Activated effector memory CD4-positive, alpha-beta T cell treated with anti-CD3 and anti-CD28 coated beads, Interleukin-2, amount 50 U/mL, for 16 hours (primary cell): ENCODE measurements at places on chromosomes 7 and 10.

DNA sequence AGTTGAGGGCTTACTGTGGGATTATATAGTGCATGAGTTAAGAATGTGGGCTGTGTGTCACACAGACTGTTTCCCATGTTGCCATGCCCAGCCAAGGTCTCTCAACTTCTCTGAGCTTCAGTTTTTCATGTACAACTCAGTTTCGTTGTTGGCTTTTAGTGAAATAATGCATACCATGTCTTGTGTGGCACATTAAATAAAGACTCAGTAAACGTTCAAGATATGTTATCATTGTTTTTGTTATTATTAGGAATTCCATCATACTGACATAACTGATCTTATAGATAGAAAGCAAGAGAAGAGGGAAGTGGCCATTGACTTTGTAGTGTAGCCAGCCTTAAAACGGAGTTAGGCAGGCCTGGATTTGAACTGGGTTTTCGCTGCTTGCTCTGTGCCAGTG lies 2.9 kb downstream of the CDK14 start:
- no peak for DNase-seq

DNA sequence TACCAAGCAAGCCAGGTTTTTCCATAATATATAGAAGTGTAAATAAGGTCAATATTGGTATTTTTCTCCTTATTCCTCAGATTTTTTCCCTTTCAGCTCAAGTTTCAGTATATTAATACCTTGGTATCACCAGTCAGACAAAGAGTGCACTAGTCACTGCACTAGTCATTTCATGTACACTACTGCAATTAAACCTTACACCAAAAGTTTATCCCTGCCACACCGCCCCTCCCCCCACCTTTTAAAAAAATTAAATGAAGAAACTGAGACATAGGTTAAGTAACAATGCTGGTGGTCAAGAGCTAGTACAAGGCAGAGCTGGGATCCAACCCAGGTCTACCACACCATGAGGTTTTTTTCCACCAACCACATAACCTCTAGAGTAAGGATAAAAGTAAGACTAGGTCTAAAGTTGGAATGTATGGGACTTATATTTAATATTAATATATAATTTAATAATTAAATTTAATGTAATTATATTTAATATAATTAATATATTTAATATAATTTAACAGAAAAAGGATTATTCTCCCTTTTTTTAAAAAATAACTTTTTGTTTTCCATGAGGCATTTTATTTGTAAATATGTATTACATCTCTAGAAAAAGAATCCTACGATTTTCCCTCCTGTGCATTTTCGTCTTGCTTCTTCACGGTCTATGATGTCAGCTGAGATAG lies 68.5 kb downstream of the NT5C2 start:
- no peak for DNase-seq

GRCh38 chr7:120274899-120275298 lies 1.9 kb downstream of the KCND2 start:
- DNase-seq = no peak

GRCh38 chr7:40489844-40490602 lies 355.2 kb downstream of the SUGCT start:
- DNase-seq = no peak

DNA sequence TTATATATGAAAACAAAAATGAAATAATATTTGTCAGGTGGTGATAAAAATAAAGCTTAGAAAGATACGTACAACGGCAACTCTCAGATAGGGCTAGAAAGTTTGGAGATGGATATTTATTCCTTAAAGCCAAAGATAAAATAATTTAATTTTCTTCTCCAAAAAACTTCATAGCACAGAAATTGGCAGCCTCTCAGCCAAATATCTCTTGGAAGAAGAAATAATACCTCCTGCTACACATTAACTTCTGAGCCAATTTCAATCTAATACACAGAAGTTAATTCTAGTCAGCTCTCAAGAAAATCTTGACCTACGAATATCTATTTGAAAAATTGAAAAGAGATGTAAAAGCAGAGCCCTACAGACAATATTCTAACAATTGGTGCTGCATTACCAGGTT lies 122.4 kb downstream of the TES start:
- DNase-seq = no peak

DNA sequence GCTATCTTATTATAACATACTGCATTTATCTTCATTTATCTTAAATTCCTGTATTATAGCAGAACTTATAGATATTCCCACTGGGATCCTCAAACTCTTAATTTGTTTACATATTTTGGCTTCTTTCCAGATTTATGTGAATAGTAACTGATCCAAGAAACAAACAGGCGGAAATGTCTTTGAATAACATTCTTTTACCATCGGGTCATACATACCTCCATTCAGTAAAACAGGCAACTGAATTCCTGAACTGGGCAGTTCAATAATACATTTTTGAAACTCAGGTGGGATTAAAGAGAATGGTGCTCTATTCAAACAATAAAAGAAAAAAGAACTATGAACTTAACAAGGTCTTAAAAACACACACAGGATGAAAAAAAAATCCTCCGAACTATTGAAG lies 337.4 kb downstream of the CRPPA start:
- no peak for DNase-seq

- DNase-seq = no peak
These were observed 187.9 kb downstream of the PTPRN2 start for GRCh38 chr7:158399762-158400161.

DNA sequence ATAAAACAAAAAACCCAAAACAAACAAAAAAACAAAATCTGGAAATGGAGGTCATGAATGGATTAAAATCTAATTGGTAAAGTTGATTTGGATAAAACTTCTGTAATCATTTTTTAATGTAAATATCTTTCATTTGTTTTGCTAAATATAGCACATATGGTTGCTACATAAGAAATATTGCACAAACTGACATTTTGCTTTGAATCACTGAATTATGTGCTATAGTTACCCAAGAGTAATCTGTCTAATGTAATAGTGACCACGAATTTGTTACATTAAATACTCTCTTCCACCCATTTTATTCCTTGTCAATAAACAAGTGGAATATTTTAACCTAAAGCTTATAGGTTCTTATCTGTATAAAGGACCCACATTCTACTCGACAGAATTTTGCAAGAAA lies 6.2 kb downstream of the CFAP58 start:
- no peak for DNase-seq

DNA sequence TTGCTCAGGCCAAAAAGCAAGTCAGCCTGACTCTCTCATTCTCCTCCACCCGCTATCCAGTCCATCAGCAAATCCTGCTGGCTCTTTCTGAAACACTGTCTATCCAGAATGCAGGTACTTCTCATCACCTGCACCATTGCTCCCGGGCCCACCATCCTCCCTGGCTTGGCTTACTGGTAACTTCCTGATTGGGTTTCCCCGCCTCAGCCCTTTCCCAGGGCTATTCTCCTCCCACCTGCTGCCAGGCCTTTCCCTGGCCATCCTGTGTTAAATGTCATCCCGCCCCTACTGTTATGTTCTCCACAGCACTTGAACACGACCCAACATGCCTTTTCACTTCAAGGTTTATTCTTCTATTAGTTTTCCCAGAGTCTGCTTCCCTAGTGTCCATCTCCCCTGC lies 124.0 kb downstream of the CNNM2 start:
- no peak for DNase-seq

DNA sequence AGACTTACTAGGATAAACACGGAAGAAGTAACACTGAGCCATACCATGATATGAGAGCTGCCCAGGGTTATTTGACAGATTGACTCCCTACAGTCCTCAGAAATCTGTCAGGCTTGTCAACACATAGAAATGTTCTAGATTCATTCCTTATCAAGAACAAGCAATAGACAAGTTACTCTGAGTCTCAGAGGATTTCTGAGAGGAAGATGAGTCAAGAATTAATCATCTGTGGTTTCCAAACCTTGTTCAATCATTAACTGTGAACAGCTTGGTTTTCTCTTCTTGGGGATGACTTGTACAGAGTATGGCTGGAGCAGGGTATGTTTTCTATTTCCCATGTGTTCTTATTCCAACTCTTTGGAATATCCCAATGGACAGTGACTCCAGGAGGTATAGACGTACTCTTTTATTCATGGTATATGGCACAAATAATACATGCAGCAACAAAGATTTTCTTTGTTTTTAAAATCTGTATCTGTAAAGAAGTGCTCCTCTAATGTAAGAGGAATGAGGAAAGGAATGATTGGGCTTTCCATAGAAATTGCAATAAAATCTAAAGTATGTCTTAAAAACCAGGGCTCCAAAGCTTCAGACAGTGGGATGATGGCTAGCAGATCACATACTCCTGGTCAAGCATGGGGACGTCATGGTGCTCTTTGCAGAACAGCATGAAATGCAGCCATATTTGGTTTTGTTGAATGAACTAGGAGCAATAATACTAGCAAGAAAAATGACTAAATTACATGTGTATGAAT lies 11.9 kb upstream of the SFR1 start:
- no peak for DNase-seq

DNA sequence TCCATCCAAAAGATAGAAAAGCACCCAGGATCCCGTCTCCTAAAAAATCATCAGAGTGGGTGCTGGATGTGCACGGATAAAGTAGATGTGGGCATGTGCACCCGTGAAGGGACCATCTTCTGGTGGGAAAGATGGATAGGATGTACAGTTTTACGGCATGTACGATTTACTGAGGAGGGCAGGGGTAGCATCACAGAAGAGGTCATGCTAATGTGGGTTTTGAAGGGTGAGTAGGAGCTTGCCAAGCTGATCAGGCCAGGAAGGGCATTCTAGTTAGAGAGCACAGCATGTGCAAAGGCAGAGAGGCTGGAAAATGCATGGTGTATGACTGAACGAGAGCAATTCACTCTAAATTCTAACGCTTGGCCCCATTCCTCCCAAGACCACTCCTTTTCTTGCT lies 7.8 kb upstream of the CRHR2 start:
- no peak for DNase-seq

DNA sequence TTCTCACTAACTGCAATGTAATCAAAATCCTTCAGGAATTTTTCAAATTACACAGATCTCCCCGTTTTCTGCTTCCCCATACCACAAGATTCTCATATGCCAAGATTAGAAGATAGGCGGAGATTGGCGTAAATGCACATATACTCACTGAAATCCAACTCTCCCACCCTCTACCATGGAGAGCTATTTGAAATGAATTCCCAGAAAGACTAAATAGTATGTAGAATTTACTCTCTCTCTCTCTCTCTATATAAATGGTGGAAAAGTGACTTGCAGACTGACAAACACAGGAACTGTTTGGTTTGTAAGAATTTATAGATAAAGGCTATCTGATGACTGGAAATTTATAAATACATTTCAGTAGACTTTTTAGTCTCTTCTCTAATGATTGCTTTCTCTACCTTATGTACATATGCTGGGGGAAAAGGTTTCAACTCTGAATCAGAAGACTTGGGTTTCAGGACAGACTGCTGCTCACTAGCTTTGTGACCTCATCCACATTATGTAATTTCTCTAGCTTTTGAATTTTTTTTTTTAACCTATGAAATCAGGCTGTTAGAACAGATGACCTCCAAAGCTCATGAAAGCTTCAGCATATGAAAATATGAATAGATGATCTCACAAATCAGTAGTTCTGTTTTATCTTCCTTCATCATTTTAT lies 67.8 kb upstream of the CSTF2T start:
- no peak for DNase-seq

DNA sequence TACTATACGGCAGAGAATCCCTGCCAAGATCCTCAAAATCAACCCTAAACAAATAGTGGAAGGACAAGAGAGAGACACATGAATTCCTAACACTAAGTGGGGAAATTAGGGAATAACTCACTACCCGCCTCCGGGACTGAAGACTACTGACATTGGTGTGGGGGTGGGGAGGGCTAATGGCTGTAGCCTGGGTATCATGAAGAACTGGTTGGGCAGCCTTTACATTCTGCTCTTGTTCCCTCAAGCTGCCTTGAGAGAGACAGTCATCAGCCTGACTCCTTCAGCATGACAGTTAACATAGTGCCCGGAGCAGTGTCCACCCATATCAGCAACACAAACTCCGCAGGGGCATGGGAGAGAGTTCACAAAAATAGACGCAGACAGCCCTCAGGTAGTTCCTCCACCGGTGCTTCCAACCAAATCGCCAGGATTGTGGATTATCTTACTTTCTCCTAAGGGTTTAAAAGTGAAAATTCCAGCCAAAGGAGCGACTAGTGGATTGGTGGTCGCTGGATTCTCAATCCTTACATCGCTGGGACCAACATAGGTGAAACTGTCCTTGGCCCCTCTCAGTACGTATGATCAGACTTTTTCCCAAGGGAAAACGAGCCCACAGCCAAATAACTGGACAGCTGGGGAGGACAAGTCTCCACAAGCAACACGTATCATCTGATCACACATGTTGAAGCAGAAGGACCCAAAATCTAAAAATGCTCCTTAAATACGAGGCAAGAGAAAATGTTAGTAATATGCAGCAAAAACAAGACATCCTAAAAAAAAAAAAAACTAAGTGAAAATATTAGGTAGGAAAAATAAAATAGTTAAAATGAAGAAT lies 22.6 kb downstream of the TMEM254 start:
- no peak for DNase-seq

GRCh38 chr7:55641273-55641691 lies 69.0 kb upstream of the VOPP1 start:
- peak; percentile 66 for DNase-seq

DNA sequence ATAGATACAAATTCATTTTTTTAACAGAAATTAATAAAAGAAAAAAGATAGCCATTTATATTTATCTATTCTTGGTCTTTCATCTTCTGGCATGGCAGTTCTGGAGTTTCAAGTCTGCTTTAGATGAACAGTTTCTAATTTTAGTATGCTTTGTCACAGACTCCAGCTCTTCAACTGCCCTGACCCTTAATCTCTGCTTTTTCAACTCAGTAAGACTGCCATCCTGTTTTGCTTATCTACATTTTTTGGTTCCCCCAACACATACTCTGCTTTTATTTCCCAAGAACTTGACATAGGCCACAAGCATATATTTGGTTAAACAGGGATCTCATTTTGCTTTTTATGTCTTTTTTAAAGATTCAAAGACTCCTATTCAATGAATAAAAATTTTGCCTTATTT lies 309.3 kb upstream of the KCND2 start:
- DNase-seq = no peak

GRCh38 chr7:2637505-2638223 lies 5.9 kb downstream of the TTYH3 start:
- no peak for DNase-seq

GRCh38 chr7:70557338-70557737 lies 574.6 kb upstream of the GALNT17 start:
- no peak for DNase-seq

GRCh38 chr7:128422842-128423241 lies 13.1 kb upstream of the IMPDH1 start:
- DNase-seq = no peak

GRCh38 chr10:112953174-112954159 lies 3.4 kb downstream of the TCF7L2 start:
- no peak for DNase-seq

DNA sequence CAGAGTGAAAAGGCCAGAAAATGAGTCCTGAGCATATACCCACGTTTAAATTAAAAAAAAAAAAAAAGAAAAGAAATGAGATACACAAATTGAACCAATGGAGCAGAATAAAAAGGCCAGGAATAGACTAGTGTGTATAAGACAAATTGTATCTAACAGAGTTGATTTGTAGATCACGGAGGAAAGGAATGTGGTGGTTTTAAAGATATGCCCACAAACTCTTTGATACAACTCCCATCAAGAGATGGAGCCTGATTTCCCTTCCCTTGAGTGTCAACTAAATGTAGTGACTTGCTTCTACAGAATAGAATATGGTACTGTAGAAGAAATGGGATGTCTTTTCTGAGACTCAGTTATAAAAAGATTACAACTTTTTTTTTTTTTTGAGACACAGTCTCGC lies 10.4 kb downstream of the SYPL1 start:
- no peak for DNase-seq
